ENCODE measurements at places on chromosomes 11 and 22.

DNA sequence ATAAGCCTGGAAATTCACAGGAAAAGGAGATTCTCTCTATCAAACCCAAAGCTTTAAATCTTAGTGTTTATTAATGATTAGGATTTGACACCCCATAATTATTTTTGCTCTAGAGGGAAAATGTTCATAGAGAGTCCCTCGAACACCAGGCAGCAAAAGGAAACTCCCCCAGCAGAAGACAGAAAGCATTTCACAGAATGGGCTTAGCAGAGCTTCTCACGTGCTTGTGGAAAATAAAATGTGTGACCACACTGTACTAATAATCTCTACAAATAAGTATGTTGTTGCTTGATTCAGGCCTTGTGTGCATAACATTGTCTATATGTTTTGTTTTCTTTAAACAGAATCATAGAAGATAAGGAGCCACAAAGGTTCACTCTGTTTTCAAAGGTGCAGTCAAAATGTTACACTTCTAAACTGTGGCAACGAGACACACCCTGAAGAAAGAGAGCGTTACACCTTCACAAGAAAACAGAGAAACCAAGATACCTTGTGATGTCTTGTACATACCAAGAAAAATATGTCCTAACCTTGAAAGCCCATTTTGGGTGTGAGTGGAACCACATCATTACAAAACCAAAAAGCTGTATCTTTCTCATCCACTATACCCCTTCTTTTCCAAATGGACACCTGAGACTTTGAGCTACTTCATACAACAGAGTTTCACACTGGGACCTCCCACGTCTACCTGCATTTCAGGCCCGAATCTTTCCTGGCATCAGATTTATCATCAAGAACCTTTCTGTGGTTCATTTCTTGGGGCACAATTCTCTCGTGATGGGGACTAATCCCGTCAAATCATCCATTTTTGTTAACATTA, 282.5 kb downstream of the ETS1 start:
- no peak for DNase-seq

DNA sequence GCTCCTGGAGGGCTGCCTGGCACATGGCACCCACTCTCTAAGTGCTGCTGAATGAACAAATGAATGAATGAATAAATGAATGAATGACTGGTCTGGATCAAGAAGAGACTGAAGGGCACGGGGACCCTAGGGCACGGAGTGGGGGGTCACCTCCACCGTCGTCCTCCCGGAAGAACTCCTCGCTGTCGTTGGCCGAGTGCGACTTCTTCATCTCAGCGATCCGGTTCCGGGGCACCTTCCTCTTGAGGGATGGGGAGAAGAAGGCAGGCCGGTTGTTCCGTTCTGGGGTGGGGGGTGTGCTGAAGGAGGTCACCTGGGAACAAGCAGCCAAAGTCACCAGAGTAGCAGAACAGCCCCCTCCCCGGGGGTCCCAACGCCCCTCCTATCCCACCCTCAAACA, 36.0 kb downstream of the NUP50 start:
- no peak for DNase-seq

GRCh38 chr22:40553014-40553554, 83.4 kb downstream of the MRTFA start:
- no peak for DNase-seq

DNA sequence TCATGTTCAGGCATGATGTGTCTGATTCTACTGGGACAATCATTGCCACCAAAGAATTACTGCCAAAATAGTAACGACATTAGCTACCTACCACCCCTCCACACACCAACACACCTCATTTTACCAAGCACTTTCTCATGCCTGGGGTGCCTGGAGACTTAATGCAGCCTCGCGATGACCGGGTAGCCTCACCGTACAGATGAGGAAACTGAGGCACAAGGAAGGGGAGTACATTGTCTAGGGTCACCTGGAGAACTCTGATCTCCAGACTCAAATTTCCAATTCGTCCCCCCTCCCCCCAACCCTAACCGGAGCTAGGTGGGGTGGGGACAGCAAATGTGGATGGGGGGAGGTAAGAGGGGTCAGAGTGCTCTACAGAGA, 2.7 kb upstream of the RTN4RL2 start:
- no peak for DNase-seq

DNA sequence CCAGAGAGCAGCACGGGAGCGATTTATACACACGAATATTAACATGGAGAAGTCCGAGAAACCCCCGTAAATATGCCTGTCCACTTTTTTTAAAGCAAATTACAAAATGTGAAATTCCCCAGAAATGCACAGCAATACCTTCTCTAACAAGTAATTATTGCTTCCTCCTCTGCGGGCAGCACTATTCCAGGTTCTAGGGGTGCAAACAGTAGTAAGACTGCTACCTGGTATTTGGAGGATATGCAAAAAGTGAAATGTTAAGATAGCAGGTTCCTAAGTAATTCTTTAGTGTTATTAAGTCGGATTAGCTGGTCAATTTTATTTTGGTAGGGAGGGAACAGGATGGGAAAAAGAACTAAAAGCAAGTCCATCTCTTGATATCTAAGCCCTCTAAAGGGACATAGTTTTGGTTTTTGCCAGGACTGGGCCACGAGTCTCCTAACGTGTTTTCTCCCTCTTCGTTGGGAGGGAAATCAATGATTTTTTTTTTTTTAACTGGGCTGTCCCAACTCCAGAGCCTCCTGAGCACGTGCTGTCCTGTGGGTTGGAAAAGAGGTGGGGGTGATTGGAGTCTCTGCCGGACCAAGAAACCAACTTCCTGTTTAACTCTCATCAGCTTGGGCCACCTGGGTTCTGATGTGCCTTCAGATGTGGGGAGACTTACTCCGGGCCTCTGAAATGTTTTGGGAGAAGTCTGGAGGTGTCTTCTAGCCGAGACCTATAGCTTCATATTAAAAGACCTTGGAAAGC, 1.7 kb upstream of the XBP1 start:
- no peak for DNase-seq

- DNase-seq: no peak
Observed at GRCh38 chr22:41888627-41889200, 26.2 kb downstream of the SHISA8 start.

DNA sequence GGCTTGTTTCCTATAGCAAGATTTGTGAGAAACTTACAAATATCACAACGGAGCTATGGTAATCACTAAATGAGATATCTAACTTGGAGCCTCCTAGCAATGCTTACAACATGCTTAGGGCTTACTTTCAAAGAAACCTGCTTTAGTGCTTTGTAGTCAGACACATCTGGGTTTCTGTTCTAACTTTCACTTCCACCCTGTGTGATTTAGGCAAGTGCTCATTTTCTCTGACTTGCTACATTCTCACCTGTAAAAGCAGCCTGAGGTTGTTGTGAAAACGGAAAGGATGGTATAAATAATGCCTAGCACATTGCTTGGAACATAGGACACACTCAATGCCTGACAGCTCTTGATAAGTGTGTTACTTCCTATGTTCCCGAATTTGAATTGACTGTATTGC, 45.6 kb downstream of the LRRC4C start:
- DNase-seq: no peak

DNA sequence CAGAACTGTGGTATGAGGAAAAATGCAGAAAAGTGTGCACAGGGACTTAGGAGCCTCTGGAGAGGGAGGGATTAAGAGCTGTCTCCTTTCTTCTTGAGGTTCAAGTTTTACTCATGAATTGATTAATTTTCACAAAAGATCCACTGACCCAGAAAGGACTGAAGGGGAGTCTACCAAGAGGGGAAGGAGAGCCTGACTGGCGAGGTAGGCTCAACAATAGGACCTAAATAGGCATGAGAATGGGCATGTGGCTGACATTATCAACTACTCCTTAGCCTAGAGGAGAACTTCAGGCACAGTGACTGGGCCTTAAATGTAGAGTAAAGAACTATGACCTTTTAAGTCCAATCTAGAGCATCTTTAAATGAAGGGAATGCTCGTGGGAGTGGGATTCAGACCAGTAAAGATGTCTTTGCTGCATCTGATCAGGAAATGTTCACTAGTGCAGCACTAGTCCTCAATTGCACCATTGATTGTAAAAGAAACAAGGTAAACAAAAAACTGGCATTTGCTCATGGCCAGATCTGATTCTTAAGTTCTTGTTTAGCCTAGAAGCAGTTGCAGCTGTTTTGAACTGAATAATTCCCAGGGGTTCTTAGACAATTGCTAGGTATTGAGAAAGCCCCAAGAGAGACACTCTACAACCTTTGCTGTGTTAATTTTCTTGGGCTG, 135.6 kb downstream of the RAB38 start:
- no peak for DNase-seq

DNA sequence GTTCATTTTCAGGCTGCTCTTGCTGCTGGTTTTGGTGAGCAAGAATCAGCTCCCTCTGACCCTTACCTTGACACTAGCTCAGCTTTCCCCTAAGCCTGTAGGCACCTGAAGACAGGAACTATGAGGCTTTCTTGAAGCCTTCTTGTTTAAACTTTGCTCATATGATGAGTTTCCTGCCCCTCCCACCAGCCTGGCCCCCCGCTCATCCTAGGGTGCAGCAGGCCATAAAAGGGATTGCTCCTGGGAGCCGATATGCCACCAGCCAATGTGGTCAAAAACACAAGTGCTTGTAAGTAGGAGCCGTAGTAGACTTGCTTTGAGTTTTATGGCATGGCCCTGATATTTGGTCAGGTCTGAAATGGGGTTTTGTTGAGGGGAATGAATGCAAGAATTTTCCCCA, 164.7 kb downstream of the DSCAML1 start:
- DNase-seq: no peak

GRCh38 chr22:30867746-30868662, 100.6 kb downstream of the MORC2 start:
- DNase-seq: no peak

DNA sequence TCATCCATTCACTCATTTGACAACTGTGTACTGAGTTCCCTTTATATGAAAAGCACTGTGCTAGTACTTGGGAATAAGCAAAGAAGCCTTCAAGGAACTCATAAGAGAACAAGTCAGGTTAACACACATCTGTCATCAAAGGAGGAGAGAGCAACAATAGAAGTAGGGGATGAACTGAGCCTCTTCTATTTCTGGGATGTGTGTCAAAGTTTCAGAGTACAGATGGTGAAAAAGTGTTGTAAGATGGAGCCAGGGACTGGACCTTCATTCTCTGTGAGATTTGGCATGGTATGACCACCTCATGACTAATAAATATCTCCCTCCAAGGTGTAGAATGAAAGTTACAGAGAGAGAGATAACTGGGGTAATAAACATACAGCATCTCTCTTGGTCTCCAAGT, 349.8 kb upstream of the PLET1 start:
- no peak for DNase-seq

GRCh38 chr22:19524170-19525115, at the start of gene CLDN5:
CLDN5 (minus strand) TSS chr22:19524410; CDS start chr22:19524255, 155 bp downstream.
- DNase-seq: peak; percentile 19

DNA sequence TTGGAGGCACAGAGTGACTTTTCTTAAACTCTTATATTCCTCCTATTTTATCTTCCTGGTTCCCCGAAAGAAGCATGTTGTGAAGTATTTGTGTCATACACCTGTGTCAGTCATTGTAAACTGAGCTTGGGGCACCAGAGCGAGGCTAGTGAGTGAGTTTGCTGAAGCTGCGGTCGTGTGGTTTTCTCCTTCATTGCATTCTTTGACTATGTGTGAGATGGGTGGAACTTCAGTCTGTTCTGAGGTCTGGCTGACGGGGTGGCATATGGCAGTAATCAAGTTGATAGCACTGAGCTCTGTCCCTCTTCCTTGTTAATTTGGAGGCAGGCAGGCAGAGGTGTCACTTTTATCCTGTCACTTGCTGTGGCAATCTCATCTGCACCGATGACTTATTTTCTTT, 4.2 kb downstream of the VPS26B start:
- DNase-seq: peak; percentile 31

DNA sequence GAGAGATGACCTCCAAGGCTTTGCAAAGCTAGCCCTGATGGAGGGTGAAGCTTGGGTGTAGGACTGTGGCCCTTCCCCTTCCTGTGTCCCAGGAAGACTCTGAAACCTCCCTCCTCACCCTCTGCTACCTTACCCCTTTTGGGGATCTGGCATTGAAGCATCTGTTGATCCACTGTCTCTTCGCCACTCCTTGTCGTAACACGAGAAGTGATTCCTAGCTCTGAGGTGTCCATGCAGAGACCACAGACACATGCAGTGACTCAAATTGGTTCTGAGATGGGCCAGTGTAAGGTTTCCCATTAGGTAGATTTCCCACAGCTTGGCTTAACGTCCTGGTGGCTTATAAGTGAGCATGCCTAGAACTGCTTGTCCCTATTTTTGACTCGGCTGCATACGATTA, 101.4 kb downstream of the ZBTB16 start:
- no peak for DNase-seq

- no peak for DNase-seq
Observed at GRCh38 chr11:111460340-111460739, 51.8 kb downstream of the BTG4 start.

GRCh38 chr11:3838504-3838903, 2.3 kb downstream of the RHOG start:
- DNase-seq: no peak

DNA sequence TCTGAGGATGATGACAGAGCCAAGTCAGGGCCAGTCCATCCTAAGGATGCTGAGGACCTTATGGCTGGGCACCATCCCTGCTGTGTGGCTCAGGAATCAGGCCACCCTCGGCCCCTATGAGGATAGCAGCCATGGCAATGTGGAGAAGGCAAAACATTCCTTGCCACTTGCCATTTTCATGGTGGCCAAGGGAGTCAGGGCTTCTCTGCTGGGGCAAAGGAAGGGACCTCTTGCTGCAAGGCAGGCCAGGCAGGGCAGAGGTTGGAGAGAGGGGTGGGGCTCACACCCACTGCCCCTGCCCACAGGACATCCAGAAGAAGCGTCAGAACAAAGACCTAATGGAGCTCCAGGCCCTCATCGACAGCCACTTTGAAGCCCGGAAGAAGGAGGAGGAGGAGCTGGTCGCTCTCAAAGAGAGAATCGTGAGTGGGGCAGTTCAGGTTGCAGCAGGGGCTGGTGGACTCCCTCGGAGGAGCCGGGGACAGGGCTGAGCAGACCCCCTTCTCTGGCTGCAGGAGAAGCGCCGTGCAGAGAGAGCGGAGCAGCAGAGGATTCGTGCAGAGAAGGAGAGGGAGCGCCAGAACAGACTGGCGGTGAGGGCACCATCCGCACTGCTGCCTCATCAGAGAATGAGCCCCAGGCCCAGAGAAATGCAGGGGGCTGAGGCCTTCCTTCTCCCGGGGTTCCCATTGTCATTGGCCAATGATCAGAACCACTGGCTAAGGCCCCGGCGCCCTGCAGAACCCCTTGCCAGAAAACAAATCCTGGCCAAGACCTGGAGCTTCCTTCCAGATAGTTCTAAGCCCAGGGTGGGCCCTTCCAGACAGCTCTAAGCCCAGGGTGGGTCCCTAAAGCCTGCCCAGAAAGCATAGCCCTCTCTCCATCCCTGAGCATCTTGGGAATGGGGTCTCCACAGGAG, 13.5 kb upstream of the MRPL23 start:
- DNase-seq: no peak

DNA sequence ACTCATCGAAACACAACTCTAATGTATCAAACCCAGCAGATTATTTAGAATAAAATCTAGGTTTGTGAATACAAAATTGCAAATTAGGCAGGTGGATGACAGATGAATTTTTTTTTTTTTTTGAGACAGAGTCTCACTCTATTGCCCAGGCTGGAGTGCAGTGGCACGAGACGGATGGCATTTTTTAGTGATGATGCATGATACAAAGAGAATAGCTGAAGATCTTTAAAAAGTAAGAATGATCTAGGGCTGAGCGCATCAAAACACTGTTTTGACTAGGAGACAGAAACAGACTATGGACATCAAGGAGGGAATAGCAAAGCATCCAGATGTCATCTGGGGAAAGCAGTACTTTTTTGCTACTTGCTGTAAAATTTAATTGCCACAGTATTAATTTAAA, 63.8 kb downstream of the IMMP1L start:
- DNase-seq: no peak

- no peak for DNase-seq
Observed at GRCh38 chr11:41879214-41879613, 419.8 kb upstream of the LRRC4C start.
